ENCODE measurements at places on chromosomes 2 and 18.
A peak's percentile ranks its signal among the peaks of the same experiment; 100 is the strongest.

DNA sequence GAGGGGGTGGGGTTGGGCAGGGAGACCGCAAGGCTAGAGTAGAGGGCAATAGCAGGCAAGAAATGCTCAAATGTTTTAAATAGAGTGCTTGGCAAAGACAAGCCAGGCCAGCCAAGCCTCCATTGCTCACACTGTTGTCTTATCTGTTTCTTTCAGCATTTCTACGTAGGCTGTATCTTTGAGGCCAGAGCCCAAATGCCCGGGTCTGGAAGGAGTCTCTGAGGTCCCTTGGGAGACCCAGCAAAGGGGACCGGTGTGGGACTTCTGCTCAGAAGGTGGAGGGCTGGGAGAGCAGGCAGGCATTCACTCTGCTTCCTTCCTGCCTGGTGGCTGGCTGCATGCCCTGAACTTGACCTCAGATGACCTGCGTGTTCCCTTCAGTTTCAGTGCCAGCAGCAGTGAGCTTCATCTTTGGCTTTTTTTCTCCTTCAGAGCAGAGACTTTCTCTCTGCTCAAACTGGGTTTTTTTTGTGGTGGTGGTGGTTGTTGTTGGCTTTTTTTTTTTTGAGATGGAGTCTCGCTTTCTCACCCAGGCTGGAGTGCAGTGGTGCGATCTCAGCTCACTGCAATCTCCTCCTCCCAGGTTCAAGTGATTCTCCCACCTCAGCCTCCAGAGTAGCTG, 13.7 kb upstream of the TET3 start:
- no peak for DNase-seq

DNA sequence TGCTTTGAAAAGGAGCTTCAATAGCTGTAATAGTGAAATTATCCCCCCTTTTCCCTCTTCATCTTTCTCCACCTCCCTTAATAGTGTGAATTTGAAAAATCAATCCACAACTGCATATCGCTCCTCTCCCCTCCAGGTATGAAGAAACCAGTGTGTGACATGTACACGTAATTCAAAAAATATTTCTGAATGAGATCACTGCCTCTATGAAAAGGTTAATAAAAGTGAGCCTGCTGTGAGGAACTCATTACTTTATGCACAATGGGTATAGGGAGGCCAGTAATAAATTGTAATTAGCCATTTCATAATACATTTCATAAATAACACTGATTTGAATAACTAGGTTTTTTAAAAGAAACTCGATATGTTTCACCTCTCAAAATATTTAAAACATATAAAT, 209.0 kb upstream of the KYNU start:
- DNase-seq: no peak

- DNase-seq: peak; percentile 71
Measured at GRCh38 chr2:45263147-45263546, 253.9 kb upstream of the SIX2 start.

DNA sequence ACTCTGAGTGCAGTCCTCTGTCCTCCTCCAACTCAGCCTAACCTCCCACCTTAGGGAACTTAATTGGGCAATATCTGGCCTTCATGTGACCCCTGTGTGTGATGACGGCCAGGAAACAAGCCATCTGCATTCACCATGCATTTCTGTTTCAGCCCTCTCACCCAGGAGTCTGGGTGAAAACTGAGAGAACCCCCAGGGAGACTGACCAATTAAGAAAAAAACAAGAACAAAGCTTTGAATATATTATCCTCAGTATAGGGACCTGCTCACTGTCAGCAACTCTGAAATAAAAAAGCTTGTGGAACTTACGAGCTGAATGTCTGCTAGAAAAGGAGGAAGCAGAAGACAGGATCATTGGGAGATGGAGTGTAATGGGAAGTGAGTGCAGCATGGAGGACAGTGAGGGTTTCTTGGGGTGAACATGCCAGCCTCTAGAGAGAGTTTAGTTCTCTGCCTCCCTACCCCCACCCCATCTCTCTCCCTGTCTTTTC, 9.5 kb downstream of the MAPRE2 start:
- DNase-seq: no peak

DNA sequence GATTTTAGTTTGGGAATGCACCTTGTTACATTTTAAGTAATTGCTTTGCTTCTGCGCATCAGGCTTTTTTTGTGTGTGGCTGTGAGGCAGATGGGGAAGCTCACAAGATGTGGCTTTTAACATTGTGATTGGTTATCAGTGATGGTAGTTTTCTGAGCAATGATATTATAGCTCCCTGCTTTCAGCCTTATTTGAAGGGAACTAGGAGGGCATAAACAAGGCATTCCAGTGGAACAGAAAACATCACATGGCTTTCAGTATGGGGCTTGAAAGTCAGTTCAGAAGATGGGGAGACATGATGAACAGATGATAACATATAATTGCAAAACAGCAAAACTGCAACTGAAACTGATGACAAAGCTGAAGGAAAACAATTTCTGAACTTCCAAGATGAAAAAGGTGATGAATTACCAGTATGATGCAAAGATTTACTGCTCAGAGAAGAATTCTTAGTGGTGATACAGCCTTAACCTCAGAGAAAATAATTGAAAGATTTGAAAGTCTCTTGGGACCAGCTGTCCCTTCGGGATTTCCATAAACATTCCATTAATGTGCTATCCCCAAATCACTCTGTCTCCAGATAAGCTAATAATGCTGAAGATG, 439.7 kb downstream of the RND3 start:
- DNase-seq: no peak

- DNase-seq: no peak
Measured at GRCh38 chr2:54864727-54865126, 141.3 kb downstream of the EML6 start.

DNA sequence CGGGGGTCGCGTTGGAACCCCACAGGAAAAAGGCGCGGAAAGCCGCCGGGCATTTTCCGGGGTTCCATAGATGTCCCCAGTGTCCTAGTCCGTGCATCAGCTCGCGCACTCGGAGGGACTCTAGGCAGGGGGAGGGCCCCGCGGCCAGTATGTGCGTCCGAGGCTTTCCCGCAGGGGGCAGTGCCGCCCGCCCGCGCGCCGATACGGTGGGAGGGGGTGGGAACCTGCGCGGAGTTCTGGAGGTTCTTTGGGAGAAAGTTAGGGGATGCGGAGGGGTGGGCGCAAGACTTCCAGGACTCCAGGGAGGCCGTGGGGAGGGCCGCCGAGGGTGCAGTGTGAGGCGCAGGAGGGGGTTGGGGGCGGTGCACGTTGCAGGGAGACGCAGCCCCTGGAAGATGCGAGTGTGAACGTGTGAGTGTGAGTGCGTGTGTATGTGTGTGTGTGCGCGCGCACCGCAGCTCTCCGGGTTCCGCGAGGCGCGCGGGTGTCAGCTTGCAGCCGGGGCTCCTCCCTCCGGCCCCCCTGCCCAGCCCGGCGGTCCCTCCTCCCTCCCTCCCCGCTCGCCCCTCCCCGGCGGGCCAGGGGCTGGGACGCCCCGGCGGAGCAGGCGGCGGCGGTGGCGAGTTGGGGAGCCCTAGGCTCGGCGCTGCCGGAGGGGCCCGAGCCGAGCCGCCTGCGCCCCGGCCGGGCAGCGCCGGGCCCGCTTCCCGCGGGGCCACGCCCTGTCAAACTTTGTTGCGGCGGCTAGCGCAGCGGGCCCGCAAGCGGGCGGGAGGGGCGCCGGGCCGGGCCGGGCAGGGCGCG, at the start of gene TCF7L1:
TSS of gene TCF7L1 (plus strand) at position 559 of the 804 bp plus-strand sequence. CDS start 293 bp downstream, outside the sequence.
- DNase-seq: peak; percentile 11

GRCh38 chr2:46854260-46854659, 61.3 kb downstream of the MCFD2 start:
- DNase-seq: no peak

DNA sequence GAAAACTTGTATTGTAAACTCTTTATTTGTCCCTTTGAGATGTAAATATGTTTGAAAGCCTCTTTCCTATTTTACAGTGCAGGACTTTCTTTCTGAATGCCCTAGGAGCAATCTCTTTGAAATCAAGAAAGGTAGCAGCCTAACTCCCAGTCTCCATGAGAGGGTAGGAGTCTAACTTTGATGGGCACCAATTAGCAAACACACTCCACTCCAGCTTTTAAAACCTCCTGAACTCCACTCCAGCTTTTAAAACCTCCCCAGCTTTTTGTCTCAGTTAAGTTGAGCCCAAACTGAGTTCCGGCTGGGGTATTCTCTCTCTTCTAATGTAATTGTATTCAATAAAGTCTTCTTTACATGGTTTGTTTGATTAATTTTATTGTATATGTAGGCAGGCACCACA, 493.7 kb upstream of the CDH7 start:
- no peak for DNase-seq

DNA sequence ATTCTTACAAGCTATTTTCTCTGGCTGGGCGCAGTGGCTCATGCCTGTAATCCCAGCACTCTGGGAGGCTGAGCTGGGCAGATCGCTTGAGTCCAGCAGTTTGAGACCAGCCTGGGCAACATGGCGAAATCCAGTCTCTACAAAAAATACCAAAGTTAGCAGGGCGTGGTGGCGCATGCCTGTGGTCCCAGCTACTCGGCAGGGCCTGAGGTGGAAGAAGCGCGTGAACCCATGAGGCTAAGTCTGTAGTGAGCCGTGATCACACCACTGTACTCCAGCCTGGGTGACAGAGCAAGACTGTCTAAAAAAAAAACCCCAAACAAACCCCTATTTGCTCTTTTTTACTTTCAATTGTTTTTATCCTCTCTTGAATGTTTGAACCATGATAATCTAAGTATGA, 37.0 kb downstream of the PPP4R1 start:
- no peak for DNase-seq

DNA sequence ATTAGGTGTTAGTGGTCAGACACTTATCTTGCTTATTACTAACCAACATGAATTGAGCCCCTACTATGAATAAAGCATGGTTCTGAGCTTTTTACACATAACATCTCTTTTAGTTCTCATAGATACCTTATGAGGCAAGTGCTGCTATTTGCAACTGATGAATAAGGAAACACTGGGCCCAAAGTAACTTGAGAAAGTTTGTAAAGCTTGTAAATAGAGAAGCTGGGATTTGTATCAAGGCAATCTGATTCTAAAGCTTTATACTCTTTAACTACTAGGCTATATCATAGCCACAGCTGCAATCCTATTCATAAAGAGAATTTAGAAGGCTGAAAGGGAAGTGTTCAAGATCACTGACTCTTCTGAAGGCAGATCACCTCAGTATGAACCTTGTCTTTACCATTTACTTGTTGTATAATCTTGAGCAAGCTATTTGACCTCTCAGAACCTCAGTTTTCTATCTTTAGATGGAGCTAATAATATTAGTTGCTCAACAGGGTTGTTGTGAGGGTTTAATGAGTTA, 60.4 kb downstream of the ABCB11 start:
- DNase-seq: no peak

DNA sequence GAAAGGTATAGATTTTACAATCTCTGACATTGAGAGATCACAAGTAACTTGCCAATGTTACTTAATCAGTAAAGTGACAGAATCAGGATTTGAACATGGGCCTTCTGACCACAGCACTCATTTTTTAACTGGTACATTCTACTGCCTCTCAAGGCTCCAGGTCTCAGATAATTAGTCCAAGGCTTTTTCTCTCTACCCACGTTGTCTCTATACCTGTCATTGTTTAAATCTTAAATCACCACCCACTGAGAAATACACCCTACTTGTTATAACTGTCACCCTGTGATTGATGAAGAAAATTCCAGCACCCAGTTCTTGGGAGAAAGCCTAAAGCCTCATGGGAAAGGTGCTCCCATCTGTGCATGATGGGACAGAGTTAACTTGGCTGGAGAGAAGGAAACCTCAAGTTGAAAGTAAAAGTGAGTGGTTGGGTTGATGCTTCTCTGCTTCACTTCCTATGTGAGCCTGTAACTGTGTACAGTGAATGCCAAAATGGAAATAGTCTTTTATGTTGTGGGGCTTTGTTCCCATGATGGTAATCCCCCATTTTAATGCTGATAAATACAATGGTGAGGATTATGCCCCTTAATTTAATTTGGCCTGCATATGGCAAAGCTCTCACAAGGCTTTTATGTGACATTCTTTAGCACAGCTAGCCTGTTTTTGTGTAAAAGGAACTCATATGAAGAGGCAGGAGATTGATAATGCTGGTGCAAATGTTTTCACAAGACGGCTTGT, 190.1 kb upstream of the SP5 start:
- DNase-seq: no peak

- peak; percentile 23 for DNase-seq
Measured at GRCh38 chr2:27369471-27370025, 590 bp downstream of the EIF2B4 start.

GRCh38 chr2:203535784-203536585, 884 bp upstream of the RAPH1 start:
- no peak for DNase-seq

DNA sequence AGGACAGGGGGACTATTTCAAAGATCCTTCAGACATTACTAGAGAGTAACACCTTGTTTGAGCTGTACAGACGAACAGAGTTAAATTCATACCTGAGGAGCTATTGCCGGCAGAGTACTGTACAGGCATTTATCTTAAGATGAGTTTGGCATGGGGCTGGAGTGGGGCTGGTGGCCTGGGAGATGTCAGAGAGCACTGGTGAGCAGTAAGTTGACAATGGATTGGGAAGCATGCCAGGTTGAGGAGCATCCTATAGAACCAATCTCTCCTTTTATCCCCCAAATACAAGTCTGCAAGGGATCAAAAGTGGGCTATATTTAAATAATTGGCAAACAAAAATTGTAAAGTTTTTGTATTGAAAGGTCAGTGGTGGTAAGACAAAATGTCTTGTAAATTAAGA, 58.6 kb downstream of the ADCYAP1 start:
- no peak for DNase-seq

DNA sequence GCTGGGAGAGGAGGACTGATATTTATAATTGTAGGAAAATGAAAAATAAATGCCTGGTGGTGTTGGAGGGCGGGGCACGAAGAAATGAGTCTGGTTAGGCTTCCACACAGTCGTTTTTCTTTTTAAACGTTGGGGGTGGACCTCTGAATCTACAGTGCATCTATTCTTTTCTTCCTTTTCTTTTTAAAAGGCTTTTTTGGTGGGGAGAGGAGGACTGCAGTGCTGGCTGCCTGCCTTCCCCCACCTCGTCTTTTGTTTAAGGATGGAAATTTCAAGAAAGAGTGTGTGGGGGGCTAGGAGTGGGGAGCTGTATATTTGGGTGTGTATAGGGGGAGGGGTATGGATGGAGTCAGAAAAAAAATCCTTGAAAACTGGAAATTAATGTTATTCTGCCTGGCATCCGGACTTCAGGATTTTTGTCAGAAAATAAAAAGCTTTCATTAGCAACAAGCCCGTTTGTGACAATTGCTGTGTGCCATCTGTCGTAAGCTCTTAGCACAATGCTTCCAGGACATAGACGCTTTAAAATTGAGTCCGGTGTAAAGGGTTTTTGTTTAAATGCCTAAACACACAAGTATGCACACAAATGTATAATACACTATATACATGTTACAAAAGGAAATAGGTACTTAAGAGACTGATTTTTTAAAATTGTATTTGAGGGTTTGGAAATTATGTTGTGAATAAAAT, 1.1 kb downstream of the MAP2 start:
- no peak for DNase-seq
